Activated naive CD4-positive, alpha-beta T cell treated with anti-CD3 and anti-CD28 coated beads, Interleukin-2, amount 10 ng/mL, durations not matched to agents 7 days and 5 days (primary cell): ENCODE measurements at places on chromosomes 13 and 19.

GRCh38 chr13:39527961-39528660 lies 74.9 kb downstream of the LHFPL6 start:
- H3K36me3 ChIP-seq: no peaks in the 10 kb centered on the region
- no peaks in the 10 kb centered on the region for H3K4me1 ChIP-seq
- no peak overlapping the region for H3K4me3 ChIP-seq
- no peak overlapping the region for H3K27ac ChIP-seq
- H3K27me3 ChIP-seq: peaks cover 5% of the 10 kb centered on the region

GRCh38 chr13:43792076-43792881 lies 5.5 kb upstream of the ENOX1 start:
- peaks cover 15% of the 10 kb centered on the region for H3K4me1 ChIP-seq
- H3K4me3 ChIP-seq: no peak overlapping the region
- no peak for DNase-seq
- H3K36me3 ChIP-seq: no peaks in the 10 kb centered on the region

DNA sequence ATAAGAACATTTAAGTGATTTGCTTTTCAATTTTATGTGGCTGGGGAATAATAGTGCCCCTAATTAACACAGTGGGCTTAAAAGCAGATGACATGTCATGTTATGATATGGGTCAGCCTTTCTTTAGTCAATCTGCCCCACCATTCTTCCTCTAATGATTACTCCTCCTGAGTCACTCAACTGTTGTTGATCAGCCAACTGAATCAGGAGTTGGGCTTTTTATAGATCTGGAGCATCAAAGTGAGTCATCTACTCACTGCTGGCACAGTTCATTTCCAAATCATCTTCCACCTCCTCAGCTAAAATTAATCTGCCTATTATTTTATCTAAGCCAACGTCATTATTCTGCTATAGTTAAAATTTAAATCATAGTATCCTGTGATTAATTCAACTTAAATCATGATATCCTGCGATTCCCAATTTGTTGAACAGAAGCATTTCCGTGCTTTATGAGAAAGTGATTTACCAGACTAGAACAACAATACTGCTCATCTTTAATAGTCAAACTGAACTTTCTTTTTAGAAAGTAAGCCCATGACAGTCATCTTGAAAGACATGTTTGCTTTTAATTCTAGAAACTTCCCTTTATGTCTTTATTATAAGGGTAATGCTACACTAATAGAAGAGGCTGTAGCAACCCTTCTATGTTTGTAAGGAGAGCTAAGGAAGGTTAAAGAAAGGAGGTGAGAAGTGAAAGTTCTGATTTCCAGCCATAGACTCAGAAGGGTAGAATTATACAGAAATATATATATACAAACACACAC lies 551.4 kb downstream of the TBC1D4 start:
- H3K36me3 ChIP-seq: no peaks in the 10 kb centered on the region
- no peak overlapping the region for H3K4me3 ChIP-seq
- no peak overlapping the region for H3K27ac ChIP-seq

GRCh38 chr19:48686088-48686487 lies 9.7 kb upstream of the FUT2 start:
- no peaks in the 10 kb centered on the region for H3K36me3 ChIP-seq
- H3K4me1 ChIP-seq: no peaks in the 10 kb centered on the region
- no peak overlapping the region for H3K4me3 ChIP-seq
- H3K27me3 ChIP-seq: no peaks in the 10 kb centered on the region

DNA sequence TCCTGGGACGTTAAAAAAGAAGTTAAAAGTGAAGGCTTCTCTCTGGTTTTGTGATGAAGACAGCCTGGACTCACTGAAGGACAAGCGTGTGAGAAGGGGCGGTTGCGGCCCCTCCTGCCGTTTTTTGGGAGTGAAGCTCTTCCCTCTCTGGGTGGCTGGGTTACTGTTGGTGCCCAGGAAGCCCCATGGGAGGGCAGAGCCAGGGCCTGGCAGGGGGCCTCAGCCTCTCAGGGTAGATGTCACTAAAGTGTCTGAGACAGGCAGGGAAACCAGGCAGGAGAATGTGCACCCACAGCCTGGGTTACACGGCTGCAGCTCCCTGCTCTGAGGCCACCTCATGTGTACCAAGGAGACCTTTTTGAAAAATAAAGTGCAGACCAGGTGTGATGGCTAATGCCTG lies 1.5 kb upstream of the WDR88 start:
- peaks cover 11% of the 10 kb centered on the region for H3K4me1 ChIP-seq
- H3K36me3 ChIP-seq: peaks cover 28% of the 10 kb centered on the region
- H3K27ac ChIP-seq: no peak overlapping the region
- DNase-seq: no peak
- no peaks in the 10 kb centered on the region for H3K27me3 ChIP-seq

GRCh38 chr19:51514866-51515481 lies 13.4 kb upstream of the SIGLEC12 start:
- no peaks in the 10 kb centered on the region for H3K36me3 ChIP-seq
- no peak overlapping the region for H3K4me3 ChIP-seq
- DNase-seq: peak; percentile 33
- no peaks in the 10 kb centered on the region for H3K4me1 ChIP-seq

GRCh38 chr19:18117692-18118378 lies 20.3 kb downstream of the MAST3 start:
- peak overlapping the region; percentile 81 for H3K4me3 ChIP-seq
- H3K27ac ChIP-seq: peak overlapping the region; percentile 96
- H3K4me1 ChIP-seq: peaks cover 41% of the 10 kb centered on the region
- H3K27me3 ChIP-seq: no peaks in the 10 kb centered on the region
- peaks cover 12% of the 10 kb centered on the region for H3K36me3 ChIP-seq
- DNase-seq: peak; percentile 96

GRCh38 chr13:78787190-78787589 lies 128.2 kb upstream of the OBI1 start:
- DNase-seq: no peak
- H3K4me1 ChIP-seq: no peaks in the 10 kb centered on the region
- no peak overlapping the region for H3K27ac ChIP-seq
- peaks cover 10% of the 10 kb centered on the region for H3K27me3 ChIP-seq
- H3K36me3 ChIP-seq: no peaks in the 10 kb centered on the region
- H3K4me3 ChIP-seq: no peak overlapping the region

GRCh38 chr13:94115054-94115453 lies 364.4 kb downstream of the DCT start:
- no peak overlapping the region for H3K27ac ChIP-seq
- H3K4me1 ChIP-seq: no peaks in the 10 kb centered on the region
- DNase-seq: no peak
- H3K4me3 ChIP-seq: no peak overlapping the region

DNA sequence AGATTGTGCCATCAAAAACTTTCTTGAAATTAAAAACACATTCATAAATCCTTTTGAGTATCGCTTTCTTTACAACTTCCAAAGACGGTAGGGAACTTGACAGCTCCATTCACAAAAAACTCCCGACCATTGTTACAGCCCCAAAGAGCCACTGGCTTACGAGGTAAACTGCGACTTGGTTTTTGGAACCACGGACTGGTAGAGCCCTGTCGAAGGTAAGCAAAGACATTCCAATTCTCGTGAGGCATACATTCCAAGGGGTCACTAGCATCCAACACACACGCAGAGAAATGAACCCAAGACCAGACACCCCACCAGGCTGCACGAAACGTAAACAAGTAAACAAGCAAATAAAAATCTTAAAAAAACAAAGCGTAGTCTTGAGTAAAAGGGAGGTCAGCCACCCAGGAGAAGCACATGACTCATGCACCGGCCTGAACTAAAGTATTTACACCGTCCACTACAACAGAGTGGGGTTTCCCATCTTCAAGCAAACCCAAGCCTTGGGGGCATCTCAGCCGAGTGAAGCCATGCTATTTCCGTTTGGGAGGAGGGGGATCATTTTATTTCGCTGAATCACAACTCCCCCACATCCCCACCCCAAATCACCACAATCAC lies 1.4 kb downstream of the BRD4 start:
- H3K27ac ChIP-seq: peak overlapping the region; percentile 92
- H3K27me3 ChIP-seq: no peaks in the 10 kb centered on the region
- H3K4me3 ChIP-seq: peak overlapping the region; percentile 95
- H3K4me1 ChIP-seq: peaks cover 55% of the 10 kb centered on the region
- DNase-seq: no peak

DNA sequence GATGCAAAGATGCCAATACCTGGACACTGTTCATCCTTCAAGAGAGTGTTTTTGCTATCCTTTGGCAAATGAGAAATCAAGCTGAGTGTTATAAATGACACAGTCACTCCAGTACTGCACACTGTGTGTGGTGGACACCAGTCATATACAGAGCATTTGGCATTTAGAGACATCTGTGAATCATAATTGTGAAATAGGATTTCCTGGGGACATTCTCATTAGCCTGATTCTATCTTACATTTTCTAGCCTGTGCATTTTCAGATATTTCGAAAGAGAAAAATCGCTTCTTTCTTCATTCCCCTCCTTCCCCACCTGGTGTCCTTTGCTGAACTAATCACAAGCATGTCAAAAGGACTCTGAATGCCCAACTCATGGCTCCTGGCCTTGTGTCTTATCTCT lies 781.0 kb upstream of the ARGLU1 start:
- no peak for DNase-seq
- no peaks in the 10 kb centered on the region for H3K27me3 ChIP-seq
- H3K36me3 ChIP-seq: no peaks in the 10 kb centered on the region
- no peaks in the 10 kb centered on the region for H3K4me1 ChIP-seq
- no peak overlapping the region for H3K4me3 ChIP-seq
- H3K27ac ChIP-seq: no peak overlapping the region

DNA sequence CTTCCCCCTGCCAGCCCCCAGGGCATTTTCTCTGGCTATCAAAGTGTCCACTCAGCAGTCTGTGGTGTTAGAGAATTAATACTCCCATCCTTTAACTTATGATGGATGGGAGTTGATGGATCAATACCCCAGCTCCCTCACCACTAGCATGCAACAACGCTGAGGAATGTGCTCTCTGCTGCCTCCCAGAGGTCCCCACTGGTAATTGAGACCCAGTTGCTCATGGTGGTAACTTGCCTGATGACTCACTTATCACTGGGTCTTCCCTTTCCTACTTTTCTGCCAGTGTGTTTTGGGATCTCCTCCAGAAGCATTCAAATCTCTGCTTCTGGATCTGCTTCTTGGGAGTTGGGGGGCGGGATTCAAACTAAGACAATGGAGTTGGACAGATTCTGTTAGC lies 20.3 kb upstream of the CACNA1A start:
- no peak overlapping the region for H3K4me3 ChIP-seq
- peaks cover 6% of the 10 kb centered on the region for H3K27me3 ChIP-seq
- peaks cover 2% of the 10 kb centered on the region for H3K36me3 ChIP-seq
- no peak overlapping the region for H3K27ac ChIP-seq
- no peaks in the 10 kb centered on the region for H3K4me1 ChIP-seq

DNA sequence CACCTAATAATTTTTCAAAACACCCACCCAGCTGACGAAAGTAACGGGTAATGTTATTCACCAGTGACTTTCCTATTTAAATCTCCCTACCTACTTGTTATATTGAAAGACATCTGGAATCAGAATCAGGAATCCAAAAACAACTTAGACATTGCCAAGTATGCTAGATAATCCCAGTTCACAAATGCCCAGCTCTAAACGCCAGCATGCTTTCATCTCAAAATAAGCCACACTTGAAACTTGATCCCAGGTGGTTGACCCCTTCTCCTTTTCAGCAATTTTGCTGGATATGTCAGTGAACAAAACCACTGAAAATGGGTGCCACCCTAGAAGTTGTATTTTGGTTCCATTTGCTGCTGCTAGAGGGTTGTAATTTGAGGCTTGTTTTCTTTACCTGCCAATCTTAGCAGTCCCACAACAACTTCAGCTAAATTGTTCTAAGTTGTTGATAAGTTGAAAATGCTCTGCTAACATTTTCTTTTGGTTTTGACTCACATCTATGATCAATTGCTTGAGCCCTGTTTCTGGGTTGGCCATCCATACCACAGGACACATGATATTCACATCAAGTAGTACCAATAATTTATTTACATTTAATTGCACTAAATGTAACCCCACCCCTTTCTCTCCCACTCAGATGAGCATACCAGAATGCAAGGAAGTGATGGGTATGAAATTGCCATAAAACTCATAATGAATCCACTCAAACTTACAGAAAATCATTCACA lies 66.4 kb downstream of the DCT start:
- H3K4me1 ChIP-seq: no peaks in the 10 kb centered on the region
- H3K27me3 ChIP-seq: peaks cover 4% of the 10 kb centered on the region
- no peak overlapping the region for H3K4me3 ChIP-seq
- H3K36me3 ChIP-seq: no peaks in the 10 kb centered on the region
- H3K27ac ChIP-seq: no peak overlapping the region

DNA sequence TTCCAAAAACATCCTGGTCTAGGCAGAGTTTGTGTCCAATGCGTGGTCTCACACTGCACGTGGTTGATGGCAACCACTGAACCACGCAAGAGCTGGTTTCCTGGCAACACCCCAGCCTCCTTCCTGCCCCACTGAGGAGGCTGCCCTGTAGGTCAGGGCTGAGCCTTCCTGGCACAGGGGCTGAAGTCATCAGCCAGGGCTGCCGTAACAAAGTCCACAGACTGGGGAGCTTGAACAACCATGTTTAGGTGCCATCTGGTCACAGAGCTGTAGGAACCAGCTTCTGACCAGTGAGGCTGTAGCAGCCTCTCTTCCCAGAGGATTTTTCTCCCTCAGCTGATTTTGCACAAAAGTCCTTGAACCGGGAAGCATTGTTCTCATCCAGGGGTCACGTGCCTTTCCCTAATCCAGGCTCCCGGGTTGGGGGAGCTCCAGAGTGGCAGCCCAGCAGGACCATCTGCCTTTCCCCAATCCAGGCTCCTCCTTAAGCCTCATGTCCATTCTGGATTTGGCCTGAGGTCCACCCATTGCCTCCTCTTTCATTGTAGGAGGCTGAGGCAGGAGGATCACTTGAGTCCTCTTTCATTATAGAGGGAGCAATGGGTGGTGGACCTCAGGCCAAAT lies 53.9 kb downstream of the CHST8 start:
- no peak overlapping the region for H3K27ac ChIP-seq
- H3K36me3 ChIP-seq: no peaks in the 10 kb centered on the region
- H3K27me3 ChIP-seq: no peaks in the 10 kb centered on the region
- DNase-seq: no peak

DNA sequence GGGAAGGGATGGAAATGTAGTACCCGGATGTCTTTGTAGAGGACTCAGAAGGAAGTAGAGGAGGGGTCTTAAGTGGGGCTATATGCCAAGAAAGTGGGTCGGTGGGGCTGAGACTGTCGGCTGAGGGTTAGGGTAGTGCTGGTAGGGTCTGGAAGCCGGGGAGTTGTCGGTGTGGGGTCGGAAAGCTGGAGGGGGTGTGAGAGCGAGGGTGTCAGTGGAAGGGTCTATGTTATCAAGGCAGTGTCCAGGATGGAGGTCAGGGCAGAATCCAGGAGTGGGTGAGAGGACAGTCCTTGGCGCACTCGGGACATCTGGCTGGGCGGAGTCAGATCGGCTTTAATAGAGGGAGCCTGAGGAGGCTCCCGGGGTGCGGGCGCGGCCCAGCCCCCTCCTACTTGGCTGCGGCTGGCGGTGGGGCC lies 1.7 kb downstream of the HSPB6 start:
- H3K4me3 ChIP-seq: peak overlapping the region; percentile 32
- peaks cover 22% of the 10 kb centered on the region for H3K36me3 ChIP-seq
- peaks cover 42% of the 10 kb centered on the region for H3K4me1 ChIP-seq
- H3K27me3 ChIP-seq: peaks cover 13% of the 10 kb centered on the region
- DNase-seq: no peak
